ENCODE measurements at places on chromosomes 6 and 20.

- no peak for DNase-seq
These were observed 203.4 kb upstream of the SULF2 start for GRCh38 chr20:47988676-47989075.

- no peak for DNase-seq
These were observed 187.3 kb downstream of the GPX5 start for GRCh38 chr6:28712982-28713381.

GRCh38 chr6:114634016-114634415 lies 291.2 kb upstream of the HS3ST5 start:
- DNase-seq, result no peak

DNA sequence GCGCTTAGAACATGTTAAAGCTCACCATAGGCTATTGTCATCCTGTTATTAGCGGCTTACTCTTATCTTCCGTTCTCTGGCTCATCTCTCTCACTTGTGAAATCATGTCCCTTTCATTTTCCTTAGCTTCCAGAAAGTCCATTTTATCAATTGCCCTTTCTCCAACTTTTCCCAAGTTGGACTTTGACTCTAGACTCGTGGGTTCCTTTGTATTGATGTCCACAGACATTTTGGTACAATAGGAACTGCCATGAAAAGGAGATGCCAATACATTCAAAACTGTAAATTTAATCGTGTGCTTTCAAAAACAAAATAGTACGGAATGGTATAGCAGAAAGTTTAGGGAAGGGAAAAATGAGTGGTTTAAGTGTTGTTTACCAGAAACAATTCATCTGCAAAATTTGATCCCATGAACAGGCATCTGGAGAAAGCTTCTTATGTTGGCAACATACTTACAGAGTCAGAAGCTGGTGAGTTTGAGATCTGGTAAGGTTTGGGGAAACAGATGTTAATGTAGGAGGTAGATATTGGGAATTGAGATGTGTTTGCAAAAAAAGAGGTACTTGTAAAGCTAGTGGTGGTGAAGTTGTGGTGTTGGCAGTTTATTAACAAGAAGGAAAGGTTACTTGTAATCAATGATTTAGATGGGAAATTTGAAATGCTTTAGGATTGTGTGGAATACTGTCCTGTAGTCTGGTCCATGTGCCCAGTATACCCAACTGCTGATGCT lies 10.2 kb upstream of the HIVEP1 start:
- DNase-seq, result no peak

DNA sequence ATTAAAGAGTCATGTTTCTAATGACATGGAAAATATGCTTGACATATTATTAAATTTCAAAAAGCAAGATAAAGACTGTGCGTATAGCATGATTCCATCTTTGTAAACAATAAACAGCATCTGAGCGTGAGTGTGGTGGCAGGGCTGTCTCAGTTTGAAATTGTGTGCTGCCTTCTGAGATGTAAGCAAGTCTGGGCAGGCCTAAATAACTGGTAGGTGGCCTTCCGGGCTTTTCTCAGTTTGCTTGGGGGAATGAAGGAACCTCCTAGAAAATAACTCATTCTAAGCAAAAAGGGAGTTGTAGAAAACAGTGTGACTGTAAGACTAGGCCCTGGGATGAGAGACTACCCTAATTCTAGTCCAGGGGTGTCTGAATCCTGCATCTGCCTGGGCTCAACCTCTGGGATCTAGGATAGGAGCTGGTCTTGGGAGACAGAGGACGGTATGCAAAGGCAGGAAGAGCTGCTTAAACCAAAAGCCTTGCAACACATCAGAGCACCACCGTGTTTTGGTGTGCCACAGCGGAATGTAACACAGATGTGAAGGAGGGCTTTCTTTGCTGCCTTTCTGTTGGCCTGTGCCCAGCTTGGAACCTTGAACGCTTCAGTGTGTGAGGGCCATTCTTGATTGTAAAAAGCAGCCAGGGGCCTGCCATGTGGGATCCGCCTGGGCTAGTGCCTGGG lies 63.5 kb upstream of the L3MBTL3 start:
- DNase-seq, result no peak

DNA sequence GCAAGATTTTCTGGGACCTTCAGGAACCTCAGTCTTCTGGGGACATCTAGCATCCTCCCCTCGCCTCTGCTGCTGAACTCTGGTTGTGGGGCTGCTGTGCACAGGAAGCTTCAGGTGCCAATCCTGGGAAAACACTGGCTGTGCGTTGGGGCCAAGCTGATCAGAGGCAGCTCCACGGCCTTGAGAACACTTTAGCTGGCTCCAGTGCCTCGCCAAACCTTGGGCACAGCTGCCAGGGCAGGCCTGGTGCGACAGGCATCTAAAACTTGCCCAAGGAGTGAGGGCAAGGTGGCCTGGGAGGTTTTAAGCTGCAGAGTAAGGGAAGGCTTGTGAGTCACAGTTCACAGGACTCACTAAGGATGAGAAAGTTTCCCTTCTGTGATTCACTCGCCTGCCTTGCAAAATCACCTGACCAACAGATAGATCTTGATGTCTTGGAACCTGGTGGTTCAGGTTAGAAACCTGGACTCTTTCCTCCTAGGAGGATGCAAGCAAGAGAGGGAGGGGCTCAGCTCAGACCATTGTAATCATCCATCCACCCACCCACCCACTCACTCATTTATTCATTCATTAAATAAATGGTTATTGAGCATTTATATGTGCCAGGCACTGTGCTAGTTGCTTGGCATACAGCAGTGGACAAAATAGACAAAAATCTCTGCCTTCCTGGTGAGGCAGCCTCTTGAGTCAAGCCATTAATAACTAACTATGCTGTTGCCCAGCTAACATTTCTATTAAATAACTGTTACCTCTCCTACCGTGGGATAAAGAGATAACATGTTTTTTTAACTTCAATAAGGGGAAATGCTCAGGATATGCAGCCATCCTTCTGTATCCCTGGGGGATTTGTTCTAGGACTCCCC lies 2.5 kb upstream of the SPATS1 start:
- no peak for DNase-seq

DNA sequence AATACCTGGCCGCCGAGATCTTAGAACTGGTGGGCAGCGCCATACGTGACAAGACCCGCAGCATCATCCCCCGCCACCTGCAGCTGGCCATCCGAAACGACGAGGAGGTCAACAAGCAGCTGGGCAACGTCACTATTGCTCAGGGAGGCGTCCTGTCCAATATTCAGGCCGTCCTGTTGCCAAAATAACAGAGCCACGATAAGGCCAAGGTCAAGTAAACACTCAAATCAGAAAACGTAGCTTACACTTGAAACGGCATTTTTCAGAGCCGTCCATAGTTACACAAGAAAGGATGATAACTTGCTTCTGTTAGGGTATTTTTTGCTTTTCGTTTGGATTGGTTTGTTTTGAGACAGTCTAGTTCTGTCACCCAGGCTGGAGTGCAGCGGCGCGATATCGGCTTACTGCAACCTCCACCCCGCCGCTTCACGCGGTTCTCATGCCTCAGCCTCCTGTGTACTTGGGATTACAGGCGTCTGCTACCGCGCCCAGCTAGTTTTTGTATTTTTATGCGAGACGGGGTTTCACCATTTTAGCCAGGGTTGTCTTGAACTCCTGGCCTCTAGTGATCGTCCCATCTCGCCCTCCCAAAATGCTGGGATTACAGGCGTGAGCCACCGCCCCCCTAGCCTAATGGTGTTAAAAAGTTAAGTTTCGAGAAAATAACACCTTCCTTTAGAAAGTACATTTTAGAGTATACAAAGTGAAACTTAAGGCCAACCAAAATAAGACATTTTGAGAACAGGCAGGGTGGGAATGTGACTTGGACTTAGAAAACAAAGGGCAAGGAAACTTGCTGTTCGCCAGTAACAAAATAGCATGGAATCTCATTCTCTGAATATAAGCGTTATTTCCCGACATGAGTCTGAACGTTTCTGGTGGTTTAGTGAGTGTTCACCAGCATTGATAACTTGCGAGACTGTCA lies 42.8 kb upstream of the HFE start:
- no peak for DNase-seq

DNA sequence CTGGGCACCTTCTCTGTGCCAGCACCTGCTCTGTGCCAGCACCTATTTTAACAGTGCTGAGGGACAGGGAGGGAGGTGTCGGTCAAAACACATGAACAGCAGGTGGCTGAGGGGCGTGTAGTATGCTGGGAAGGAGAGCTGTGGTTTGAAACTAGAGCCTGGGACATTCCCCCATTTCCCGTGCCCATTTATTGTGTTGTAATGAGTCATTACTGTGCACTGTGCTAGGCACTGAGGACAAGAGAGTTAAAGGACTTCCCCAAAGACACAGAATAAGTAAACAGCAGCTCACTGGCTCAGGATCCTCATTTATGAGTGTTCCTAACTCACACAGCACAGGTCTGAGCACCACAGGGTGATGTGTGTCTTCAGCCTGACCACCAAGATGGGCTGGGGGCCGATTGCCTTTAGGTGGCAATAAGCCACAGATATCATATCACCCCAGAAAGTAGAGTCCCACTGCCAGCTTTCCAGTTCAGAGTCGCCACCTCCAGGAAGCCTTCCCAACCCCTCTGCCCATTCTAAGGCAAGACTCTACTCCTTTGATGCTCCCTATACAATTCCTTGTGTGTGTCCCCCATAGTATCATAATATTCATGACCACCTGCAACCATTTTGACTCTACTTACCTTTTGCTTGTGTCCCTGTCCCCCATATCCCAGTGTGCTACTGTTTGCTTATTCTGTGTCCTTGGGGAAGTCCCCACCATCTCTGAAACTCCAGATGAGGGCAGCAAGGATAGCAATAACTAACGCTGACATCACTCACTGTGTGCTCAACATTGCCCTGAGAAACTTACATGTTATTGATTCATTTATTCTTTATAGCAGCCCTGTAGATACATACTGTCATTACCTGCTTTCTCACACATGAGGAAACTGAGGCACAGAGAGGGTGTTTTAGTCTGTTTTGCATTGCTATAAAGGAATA lies 87.3 kb downstream of the TOX2 start:
- no peak for DNase-seq

GRCh38 chr6:170019818-170020583 lies 268.6 kb downstream of the ERMARD start:
- no peak for DNase-seq

- DNase-seq, result no peak
These were observed 606.0 kb downstream of the DHX35 start for GRCh38 chr20:39568109-39568508.

GRCh38 chr20:63202811-63203526 lies 13.0 kb downstream of the YTHDF1 start:
- DNase-seq, result no peak

DNA sequence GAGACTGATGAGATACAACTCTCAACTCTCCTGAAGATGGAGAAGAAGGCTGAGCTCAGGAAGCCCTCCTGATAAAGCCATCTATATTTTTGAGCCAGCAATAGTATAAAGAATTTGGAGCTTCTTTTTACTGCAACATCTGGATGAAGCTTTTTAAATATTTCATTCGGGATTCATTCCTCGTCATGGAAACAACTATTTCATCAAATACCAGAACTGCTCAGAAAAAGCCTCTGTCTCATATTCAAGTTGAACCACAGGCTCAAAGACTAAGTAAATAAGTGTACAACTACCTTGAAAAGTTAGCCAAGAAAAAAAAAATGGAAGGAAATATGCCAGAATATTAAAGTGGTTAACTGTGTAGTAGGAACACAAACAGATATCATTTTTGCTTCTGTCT lies 37.8 kb downstream of the PTPRT start:
- DNase-seq, result no peak

DNA sequence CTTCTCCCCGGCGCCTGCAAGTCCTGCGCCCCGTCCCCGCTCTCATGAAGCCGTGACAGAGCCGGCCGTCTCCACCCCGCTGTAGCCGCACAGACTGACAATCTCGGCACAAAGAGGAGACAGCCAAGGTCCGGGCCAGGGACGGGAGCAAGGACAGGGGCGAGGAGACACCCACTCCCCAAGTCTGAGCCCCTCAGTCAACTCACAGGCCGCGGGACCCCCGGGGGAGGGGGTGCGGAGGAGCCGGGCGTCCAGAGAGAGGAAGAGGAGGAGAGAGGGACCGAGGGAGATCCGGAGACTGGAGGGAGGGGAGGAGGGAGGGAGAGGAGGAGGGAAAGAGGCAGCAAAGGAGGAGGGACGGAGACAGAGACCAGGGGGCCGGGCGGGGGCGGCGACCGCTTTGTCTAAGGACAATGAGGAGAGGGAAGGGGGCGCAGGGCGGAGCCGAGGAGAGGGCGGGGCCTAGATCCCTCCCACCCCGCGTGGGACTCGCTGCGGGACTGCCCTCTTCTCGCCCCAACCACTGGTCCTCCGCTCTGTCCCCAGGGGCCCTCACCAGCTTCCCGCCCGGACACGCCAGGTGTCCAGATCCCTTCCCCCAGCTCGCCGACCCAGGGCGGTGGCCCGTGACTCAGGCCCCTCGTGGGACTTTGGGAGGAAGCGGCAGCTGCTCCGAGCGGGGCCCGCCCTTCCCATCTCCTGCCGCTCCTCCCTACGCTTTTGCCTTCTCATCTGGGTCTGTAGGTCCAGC lies 638 bp upstream of the PPP1R18 start:
- no peak for DNase-seq
